Foreskin melanocyte (primary cell): ENCODE measurements at places on chromosomes 7 and 10.

- no peak for DNase-seq
These were observed 10.5 kb upstream of the DEPP1 start for GRCh38 chr10:44988957-44989585.

GRCh38 chr7:26117142-26117807 lies 34.7 kb upstream of the NFE2L3 start:
- DNase-seq = no peak

DNA sequence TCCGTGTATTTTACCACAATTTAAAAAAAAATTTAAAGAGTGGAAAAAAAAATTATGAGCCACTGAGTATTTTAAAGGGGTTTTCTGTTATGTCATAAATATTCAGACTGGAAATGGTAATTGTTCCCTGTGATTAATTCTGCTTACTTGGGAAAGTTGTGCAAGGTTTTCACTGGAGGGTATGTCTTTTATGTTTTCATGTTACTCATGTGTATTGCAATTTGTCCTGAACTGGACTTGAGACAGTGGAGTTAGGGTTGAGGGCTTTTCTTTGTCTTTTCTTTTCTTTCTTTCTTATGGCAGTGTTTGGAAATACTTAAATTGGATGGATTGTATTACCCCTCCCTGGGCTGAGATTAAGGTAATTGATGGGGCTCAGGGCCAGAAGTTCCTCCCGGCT lies 257.7 kb downstream of the BAMBI start:
- no peak for DNase-seq

- DNase-seq = no peak
These were observed 34.6 kb upstream of the CC2D2B start for GRCh38 chr10:95873139-95873538.

GRCh38 chr10:87546971-87547413 lies 42.3 kb downstream of the MINPP1 start:
- DNase-seq = no peak

DNA sequence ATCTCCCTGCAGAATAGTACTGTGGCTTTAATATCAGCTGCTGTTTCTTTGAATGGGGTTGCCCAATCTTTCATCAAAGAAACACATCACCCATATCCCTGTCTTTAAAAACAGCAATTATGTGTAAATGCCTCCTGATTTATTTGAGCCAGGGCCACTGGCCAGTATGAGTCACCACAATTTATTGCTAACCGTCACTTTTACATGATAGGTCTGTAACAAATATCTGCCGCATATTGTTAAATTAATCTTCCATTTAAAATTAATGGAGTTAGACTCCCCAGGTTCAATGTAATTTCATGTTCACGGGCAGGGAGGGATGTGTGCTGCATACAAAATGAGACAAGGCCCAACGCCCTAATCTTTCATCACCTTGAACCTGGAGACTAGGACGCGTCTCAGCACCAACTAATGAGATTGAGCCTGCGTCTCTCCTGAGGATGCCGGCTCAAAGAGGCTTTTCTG lies 673.4 kb downstream of the AUTS2 start:
- no peak for DNase-seq

- DNase-seq = no peak
These were observed 75.8 kb upstream of the LRRC17 start for GRCh38 chr7:102836977-102837376.

- no peak for DNase-seq
These were observed 552.1 kb downstream of the PARD3 start for GRCh38 chr10:34262985-34263384.

DNA sequence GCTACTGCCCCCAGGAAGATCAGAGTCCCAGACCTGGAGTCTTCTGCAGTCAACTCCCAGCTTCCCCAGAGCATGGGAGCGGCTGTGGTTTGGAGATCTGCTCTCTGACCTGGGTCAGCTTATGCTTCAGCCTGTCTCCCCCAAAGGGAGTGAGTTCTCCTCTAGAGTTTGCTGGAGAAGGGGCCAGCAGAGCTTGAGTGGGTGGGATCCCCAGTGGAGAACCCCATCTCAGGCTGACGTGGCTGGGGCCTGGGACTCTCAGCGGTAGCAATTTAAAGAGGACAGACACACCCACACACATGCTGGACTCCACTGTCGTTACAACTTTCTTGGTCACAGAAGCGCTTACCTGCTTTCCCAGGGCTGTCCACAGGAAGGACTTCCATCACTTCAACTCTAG lies 6.3 kb downstream of the UNC5B start:
- DNase-seq = no peak

GRCh38 chr7:140645166-140645900 lies 4.7 kb upstream of the DENND2A start:
- DNase-seq = no peak

- DNase-seq = no peak
These were observed 926 bp upstream of the C10orf71 start for GRCh38 chr10:49297818-49298670.

- DNase-seq = no peak
These were observed 17.9 kb downstream of the DOCK4 start for GRCh38 chr7:112188257-112188656.

GRCh38 chr10:15393139-15393825 lies 22.2 kb upstream of the FAM171A1 start:
- no peak for DNase-seq

- DNase-seq = no peak
These were observed 69.0 kb downstream of the SEPTIN7 start for GRCh38 chr7:35869810-35870209.

- no peak for DNase-seq
These were observed 582.5 kb downstream of the CNTNAP2 start for GRCh38 chr7:146698995-146699610.
